ENCODE measurements at places on chromosomes 5 and 9.

DNA sequence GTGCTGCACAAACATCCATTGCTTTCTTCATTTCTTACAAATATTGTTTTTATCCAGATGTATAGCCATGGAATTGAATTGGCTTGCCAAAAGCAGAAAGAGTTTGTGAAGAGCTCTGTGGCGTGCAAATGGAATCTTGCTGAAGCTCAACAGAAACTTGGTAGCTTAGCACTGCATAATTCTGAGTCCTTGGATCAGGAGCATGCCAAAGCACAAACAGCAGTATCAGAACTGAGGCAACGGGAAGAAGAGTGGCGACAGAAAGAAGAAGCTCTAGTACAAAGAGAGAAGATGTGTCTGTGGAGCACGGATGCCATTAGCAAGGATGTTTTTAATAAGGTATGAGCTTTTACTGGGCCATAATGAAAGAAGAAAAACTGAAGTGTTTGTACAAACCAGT is 5.5 kb downstream of the CDC37L1 start:
- no peak for DNase-seq

GRCh38 chr5:101995585-101995984 is 300.5 kb downstream of the SLCO4C1 start:
- DNase-seq = no peak

GRCh38 chr5:169195601-169196000 is 105.3 kb downstream of the SLIT3 start:
- DNase-seq = no peak

DNA sequence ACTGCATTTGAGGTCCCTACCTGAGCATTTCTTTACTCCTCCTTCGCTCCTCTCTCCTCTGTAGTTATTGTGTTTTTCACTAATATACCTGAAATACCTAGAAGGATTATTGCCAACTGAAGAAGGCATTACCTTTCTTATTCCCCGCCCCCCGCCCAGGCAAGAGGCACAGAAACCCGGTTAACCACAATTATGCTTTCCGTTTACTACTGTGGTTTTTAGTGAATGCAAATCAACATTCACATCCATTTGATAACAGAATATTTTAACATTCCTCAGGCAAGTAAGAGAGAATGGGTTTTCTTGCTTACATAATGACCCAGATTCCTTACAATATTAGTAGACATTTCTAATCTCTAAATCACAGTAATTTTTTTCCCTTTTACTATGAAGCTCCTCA is 136.9 kb downstream of the PCSK5 start:
- DNase-seq = no peak

DNA sequence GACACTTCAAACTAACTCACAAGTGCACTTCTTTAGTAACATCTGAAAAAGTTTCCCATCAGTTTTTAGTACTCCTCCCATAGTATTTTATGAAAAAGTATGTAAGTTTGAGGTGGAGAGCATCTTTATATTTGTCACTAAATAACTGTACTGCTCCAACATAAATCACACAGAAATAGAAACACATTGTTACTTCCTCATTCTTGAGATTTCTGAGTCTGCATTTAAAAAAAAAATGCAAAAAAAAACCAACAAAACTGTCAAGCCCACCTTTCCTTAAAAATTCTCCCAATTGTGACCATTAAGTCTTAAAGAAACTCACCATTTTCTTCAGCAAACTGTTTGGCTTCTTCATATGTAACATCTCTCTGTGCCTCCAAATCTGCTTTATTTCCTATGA is 18.7 kb downstream of the RAB14 start:
- no peak for DNase-seq

DNA sequence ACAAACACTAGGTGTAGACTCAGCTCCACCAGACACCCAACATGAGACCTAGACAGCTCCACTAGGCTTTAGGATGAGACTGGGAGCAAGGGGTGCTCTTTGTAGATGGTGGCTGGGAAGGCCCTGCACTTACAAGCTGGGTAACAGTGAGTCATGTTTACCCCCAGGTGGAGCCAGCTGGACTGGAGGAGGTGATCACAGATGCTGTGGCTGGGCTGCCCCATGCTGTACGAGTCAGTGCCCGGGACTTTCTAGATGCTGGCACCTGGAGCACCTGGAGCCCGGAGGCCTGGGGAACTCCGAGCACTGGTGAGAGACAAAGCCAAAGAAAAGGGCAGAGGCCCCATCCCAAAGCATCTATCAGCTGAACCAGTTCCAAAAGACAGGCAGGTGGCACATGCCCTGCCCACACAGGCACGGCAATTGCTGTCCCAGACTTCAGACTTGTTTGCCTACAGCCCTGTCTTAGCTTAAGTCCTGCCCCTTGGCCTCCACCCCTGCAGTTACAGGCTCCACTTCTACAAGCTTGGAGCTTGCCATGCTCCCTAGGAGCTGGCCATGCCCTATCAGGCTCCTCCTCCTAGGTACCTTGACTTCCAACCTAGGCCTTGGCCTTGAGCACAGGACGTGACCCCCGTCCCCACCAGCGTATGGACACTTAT is 2.7 kb downstream of the CCL27 start:
- no peak for DNase-seq

DNA sequence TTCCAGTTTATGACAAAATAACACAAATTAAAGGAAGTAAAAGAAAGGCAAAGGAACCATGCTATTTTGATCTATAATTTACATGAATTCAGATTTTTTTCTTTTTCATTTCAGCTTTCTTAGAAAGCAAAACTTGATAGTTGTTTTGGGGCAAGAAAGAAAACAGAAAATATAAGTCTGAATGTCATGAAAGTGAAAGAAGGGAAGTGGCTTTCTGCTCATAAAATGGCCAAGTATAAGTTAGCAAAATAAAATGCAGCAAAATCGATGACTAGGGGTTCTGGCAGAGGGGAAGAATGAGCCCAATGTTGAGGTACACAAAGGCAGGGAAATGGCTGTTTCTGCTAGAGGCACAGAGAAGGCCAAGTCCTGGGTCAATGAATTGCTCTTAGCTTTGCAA is 3.0 kb upstream of the IFNW1 start:
- DNase-seq = no peak

- no peak for DNase-seq
Measured at GRCh38 chr9:133107245-133107722, 13.8 kb downstream of the RALGDS start.

- DNase-seq = peak; percentile 30
Measured at GRCh38 chr5:105503950-105504349, 1941.4 kb upstream of the NUDT12 start.

- DNase-seq = no peak
Measured at GRCh38 chr9:93813221-93814076, 141.7 kb downstream of the BARX1 start.

GRCh38 chr5:69033690-69034089 is 60.1 kb upstream of the SLC30A5 start:
- no peak for DNase-seq

- no peak for DNase-seq
Measured at GRCh38 chr5:36447776-36448175, 146.1 kb upstream of the RANBP3L start.

- no peak for DNase-seq
Measured at GRCh38 chr9:133200631-133201030, 8.4 kb downstream of the OBP2B start.

- DNase-seq = no peak
Measured at GRCh38 chr9:107332883-107333282, 49.8 kb downstream of the RAD23B start.

GRCh38 chr9:133533857-133534256 is 647 bp upstream of the ADAMTSL2 start:
- no peak for DNase-seq

DNA sequence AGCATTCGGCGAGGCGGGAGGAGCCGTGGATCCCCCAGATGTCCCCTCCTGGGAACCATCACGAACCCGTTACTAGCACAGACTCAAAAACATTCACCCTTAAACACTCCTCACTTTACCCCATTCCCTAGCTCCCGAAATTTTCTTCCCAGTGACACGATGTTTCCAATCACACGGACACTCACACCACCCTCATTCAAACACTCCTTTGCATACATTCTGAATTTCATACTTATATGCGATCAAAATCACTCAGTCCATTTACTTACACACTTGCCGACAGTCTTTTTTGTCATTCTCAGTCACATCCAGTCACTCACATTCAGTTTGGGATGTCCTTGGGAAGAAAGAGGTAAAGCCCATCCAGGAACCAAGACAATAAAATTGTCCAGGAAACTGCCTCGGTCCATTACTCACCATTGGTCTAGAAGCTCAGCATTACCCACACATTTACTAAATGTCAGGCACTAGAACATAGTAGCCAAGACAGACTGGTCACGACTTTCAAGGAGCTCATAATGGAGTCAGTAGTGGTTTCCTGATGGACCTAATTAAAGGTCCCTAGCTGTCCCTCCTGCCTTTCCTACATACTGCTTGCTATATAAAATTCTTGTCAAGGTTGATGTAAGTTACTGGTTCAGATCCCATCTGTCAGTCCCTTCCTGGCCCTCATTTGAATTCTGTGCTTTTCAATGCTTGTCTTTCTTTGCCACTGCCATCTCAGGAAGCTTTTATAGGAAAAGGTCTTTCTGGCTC is 574 bp downstream of the SLC35A4 start:
- no peak for DNase-seq

DNA sequence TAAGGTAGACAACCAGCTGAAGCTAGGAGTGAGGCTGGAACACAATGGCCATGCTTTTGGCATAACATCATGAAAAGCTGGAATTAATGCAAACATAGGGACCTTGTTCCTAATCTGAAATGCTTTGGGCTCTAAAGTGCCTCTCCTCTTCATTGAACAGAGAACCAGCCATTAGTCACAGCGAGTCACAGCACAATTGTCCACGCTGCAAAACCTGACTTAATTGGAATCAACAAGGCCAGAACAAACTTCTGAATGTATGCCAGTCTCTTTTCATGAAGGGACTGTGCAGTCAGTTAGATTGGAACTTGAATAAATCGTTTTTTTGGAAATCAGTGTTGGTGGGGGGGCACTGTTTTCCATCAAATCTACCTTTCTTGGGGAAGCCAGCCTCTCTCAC is 96.5 kb downstream of the JAKMIP2 start:
- no peak for DNase-seq

DNA sequence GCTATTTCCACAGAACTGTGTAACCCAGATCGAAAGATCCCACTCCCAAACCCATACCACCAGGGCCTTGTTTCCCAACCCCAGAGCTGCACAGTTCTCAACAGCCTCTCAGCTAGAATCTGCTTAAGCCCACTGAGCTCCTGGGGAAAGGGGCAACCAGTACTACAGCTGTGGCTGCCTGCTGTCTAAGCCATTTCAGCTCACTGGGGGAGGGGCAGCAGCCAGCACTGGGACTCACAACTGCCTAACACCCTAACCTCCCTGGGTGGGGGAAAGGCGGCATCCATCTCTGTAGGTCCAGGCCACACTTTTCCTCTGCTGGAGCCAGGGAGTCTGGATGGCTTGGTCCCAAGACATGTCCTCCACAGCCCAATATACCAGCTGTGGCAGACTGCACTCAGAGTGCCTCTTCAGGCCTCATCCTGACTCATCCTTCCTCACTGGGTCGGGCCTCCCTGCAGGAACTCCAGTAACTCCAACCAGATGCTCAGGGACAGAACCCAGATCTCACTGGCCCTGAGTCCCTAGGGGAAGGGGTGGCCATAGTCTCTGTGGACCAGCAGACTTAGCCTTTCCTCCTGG is 241.4 kb downstream of the HINT1 start:
- no peak for DNase-seq

DNA sequence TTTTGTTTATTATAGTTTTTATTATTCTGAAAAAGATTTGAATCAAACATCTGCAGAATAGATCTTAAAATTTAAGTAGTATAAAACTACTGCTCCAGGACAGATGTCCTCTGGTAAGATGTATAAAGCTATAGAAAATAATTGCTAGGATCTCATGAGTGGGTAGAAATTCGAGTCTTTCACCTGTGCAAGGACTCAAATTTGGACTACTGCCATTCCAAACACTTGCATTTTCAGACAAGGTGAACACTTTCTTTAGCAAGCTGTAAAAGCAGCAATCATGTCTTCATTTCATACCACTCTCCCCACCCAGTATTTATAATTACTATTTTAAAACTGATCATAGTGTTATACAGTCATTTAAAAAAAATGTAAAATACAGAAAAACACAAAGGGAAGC is 20.7 kb downstream of the SKP2 start:
- no peak for DNase-seq

DNA sequence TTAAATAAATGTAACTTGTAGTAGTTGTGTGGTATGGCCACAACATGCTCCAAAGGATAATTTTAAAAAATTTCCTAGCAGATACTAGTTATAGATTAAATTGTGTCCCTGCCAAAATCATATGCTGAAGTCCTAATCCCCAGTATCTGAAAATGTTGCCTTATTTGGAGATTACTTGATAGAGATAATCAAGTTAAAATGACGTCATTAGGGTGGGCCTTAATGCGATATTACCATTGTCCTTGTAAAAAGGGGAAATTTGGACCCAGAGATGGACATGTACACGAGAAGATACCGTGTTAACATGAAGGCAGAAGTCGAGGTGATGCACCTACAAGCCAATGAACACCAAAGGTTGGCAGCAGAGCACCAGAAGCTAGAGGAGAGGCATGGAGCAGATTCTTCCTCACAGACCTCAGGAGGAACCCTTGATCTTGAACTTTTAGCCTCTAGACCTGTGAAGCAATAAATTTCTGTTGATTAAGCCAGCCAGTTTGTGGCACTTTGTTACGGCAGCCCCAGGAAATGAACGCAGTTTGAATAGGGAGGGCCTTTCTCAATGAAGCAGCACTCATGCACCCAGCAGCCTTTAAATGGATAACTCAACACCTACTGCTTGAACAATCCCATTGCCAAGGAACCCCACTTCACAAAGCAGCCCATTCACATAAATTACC is 148.9 kb downstream of the ARHGAP26 start:
- DNase-seq = no peak

DNA sequence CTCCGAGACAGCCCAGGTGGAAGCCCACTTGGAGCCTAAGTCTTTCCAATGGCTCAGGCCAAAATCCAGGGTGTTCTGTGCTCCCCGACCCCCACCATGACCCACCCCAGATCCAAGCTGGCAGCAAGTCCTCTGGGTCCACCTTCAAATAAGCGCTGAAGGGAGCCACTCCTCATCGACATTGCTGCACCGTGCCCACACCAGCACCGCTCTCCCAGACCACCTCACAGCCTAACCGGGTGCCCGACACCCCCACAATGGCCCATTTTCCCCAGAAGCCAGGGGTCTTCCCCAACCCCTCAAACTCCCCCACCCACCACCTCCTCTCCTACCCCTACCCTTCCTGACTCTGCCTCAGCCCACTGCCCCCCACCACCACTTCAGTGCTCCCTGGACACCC is 50.5 kb downstream of the SEMA4D start:
- DNase-seq = no peak

GRCh38 chr5:98599016-98599415 is 174.4 kb upstream of the RGMB start:
- DNase-seq = no peak

- DNase-seq = no peak
Measured at GRCh38 chr9:14218253-14218652, 95.7 kb downstream of the NFIB start.

- no peak for DNase-seq
Measured at GRCh38 chr9:133113949-133114885, 6.8 kb downstream of the RALGDS start.
